Astrocyte of the spinal cord (primary cell): ENCODE measurements at places on chromosomes 7 and 10.
A peak's percentile ranks its signal among the peaks of the same experiment; 100 is the strongest.

GRCh38 chr7:3949242-3949640 lies 648.2 kb downstream of the SDK1 start:
- DNase-seq: no peak

DNA sequence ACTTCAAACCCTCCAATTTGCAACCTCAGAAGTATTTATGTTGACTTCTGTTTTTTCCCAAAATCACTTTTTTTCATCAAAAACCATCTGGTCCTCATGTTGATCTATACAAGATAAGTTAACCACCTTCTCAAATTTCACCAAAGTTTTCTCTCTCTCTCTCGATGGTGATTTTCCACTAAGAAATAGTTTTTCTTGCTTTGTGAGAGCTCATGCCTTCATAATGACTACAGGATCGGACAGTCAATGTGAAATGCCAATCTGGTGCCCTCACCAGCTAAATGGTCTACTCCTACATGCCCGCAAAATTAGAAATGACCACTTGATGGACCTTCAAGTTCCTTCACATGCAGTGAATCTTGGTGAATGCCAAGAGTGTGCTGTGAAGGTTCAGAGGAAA lies 40.4 kb downstream of the CNNM1 start:
- DNase-seq: peak; percentile 25

- DNase-seq: no peak
Measured at GRCh38 chr7:144866189-144866588, 30.3 kb upstream of the TPK1 start.

- no peak for DNase-seq
Measured at GRCh38 chr7:39392151-39392550, 174.1 kb upstream of the YAE1 start.

DNA sequence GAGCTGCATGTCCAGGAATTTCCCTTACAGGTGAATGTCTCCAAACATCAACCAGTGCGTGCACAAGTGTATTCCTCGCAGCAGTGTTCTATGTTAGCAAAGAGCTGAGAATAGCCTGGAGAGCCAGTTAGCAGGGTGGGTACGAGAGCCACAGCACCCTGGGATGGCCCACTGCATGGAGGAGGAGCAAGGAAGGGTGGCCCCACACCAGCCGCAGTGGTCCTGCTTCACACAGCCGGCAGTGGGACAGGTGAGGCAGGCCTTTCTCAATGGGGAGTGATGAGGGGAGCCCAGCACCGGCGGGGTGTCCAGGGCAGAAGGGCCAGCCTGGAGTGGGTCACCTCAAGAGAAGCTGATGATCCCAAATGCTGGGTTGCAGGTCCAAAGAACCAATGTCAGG lies 240.7 kb downstream of the TCERG1L start:
- DNase-seq: no peak

- DNase-seq: peak; percentile 83
Measured at GRCh38 chr10:3873728-3874461, 88.9 kb upstream of the KLF6 start.

- peak; percentile 88 for DNase-seq
Measured at GRCh38 chr10:22340329-22341189, 4.7 kb upstream of the SPAG6 start.

GRCh38 chr7:1246160-1246870 lies 13.6 kb downstream of the UNCX start:
- DNase-seq: no peak

GRCh38 chr7:70665997-70666396 lies 465.9 kb upstream of the GALNT17 start:
- DNase-seq: no peak

GRCh38 chr10:6737758-6738111 lies 157.7 kb upstream of the PRKCQ start:
- no peak for DNase-seq

GRCh38 chr10:60572511-60573194 lies 183.0 kb upstream of the ANK3 start:
- DNase-seq: peak; percentile 78
